ENCODE measurements at places on chromosomes 2 and 18.

DNA sequence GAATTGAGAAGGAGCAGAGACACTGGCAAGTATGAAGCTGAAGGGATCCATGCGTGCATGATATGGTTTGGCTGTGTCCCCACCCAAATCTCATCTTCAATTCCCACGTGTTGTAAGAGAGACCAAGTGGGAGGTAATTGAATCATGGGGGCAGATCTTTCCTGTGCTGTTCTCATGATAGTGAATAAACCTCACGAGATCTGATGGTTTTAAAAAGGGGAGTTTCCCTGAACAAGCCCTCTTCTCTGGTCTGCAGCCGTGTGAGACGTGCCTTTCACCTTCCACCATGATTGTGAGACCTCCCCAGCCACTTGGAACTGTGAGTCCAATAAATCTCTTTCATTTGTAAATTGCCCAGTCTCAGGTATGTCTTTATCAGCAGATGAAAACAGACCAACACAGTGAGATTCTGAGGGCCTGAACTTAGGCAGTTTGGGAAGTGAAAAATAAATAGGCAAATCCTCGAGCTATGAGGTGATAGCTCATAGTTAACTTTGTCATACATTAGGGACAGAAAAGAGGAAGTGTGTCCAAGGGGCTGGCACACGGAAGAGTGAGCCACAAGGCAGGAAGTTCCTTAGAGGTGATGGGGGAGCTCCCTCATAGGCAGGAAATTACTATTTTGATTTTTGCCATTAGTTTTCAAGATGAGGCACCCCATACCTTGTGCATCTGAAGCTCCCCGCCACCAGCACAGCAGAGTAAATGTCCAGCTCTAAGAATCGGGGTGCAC, 658.8 kb upstream of the ID2 start:
- DNase-seq: no peak

DNA sequence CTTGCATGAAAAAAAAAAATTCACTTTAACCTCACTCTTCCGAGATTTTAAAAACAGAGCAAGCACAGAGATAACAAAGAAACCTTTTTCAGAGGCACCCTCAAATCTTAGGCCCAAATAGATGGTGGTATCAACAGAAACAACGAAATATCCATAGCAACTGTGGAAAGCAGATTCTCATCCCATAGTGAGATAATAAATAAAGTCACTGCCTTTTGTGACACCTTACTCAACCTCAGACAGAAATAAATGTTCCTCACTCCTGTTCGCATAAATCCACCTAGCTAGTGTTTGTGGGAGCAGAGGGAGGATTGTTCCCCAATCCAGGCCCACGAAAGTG, 60.9 kb upstream of the RTN4 start:
- no peak for DNase-seq

DNA sequence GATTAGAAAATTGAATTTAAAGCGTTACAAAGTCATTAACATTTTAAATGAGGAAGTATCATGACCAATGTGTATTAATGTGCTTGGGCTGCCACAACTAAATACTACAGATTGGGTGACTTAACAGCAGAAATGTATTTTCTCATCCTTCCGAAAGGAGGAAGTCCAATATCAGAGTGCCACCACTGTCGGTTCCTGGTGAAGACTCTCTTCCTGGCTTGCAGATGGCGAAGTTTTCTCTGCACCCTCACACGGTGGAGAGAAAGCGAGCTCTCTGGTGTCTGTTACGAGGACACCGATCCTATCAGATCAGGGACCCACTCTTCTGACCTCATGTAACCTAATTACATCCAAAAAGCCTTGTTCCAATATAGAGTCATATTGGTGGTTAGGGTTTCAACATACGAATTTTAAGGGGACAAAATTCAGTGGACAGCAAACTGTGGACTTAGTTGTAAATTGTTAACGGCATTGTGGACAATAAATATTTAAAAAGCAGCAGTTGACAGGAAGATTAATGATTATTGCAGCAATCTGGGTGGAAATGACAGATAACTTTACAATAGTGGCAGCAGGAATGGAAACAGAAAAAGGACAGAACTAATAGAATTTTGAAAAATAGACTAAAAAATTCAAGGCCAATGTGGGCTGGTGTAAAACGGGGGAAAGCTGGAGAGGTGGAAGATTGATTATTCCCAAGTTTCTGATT, 35.1 kb upstream of the CYRIA start:
- DNase-seq: no peak

- no peak for DNase-seq
These were observed 35.4 kb upstream of the CYP26B1 start for GRCh38 chr2:72183016-72183415.

- DNase-seq: peak; percentile 55
These were observed 2.8 kb upstream of the CTDSP1 start for GRCh38 chr2:218396688-218397462.

- DNase-seq: no peak
These were observed 26.6 kb downstream of the SPTBN1 start for GRCh38 chr2:54482715-54483114.

DNA sequence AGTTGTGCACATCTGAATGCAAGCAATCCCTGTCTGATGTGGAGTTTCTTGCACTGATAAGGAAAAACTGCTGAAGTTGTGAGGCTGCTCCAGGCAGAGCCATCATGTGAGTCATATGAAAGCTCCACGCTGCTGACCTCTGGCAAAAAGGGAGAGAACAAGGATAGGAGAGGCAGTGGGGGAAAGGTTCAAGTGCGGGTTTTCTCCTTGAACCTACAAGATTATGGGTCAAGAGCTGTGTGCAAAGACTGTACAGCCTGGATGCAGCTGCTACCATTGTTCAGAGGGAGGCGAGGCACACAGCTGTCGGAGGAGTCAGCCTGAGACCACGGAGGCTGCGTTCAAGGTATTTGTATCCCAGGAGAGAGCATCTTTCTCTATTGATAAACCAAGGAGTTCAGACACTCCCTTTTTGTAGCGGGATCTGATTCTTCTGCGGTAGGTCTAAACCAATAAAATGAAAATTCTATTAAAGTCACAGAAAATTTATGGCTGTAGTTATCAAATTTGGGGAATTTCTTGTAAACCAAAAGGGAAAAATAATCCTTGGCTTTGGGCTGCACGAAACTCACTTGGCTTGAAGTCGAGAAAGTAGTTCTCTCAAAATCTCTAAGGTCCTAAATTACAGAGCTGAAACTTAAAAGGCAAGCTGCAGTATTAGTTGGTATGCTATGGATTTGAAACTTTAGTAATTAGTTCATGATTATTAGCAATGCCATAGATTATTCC, at the start of gene CDK15:
CDK15 (plus strand) TSS at position 96 of the 729 bp plus-strand sequence; CDS start at position 224, 128 bp downstream.
- no peak for DNase-seq

- DNase-seq: no peak
These were observed 26.0 kb downstream of the CTAGE1 start for GRCh38 chr18:22391407-22392345.

DNA sequence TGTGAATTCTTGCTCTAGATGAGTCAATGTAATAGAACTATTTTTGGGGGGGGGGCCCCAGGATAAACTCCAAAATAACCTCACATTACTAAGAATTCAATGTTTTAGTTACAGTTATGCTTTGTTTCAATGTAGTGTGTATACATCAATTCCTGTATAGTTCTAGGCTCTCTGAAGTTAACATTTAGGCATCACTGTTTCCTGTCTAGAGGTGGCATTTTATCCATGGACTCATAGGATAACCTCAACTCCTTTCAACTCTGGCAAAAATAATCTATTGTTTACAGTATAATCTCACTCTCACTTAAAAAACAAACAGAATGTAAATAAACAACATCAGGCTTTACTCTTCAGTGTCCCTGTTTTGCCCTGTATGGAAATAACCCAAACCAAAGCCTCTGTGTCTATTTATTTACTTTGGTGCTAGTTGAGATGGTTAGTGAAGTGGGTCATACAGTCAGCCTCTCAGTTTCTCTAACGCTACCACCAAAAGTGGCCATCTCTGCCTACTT, 79.3 kb upstream of the MMADHC start:
- no peak for DNase-seq

DNA sequence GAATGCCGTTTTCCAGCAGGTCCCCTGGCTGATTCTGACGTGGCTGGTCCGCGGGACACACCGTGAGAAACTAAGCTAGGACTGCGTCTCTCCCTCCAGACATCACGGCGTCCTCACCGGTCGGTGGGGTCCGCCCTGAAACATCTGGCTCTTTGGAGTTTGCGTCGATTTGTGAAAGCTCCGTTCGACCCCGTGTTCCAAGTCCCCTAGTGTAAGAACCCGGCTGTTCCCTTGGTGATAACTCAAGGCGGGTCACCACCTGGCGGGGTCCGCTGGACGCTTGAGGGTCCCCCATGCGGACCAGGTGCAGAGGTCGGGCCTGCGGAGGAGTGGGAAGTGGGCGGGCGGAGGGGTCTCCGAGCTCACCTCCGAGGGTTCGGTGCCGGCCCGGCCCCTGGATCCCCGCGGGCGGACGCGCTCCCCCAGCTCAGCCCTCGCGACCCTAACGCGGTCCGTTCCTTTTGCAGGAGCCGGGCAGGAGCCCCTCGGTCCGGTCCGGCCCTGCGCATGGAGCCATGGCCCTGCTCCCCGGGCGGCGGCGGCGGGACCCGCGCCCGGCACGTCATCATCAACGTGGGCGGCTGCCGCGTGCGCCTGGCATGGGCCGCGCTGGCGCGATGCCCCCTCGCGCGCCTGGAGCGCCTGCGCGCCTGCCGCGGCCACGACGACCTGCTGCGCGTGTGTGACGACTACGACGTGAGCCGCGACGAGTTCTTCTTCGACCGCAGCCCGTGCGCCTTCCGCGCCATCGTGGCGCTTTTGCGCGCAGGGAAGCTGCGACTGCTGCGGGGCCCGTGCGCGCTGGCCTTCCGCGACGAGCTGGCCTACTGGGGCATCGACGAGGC, 65.6 kb downstream of the KCNG2 start:
- DNase-seq: no peak

GRCh38 chr2:213757525-213757924, 473.3 kb downstream of the SPAG16 start:
- no peak for DNase-seq

DNA sequence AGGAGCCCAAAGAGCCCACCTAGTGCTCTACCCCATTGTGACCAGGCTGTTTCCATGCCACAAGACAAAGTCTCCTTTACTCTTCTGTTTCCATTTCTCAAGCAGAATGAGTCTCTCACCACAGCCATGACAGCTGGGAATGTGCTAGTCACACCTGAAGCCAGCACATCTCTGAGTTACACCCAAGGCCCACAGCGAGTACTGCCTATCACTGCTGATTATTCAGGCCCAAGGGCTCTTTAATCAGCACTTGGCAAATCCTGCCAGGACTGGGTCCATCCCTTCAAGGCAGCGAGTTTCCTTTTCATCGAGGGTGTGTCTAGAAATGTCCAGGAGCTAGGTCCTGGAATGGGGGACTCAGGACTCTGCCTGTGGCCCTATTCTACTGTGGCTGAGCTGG, 14.6 kb upstream of the PPP1R1C start:
- no peak for DNase-seq

- DNase-seq: no peak
These were observed 4.3 kb downstream of the SMYD5 start for GRCh38 chr2:73218298-73218697.

GRCh38 chr2:196925051-196925767, 1.3 kb downstream of the PGAP1 start:
- no peak for DNase-seq

DNA sequence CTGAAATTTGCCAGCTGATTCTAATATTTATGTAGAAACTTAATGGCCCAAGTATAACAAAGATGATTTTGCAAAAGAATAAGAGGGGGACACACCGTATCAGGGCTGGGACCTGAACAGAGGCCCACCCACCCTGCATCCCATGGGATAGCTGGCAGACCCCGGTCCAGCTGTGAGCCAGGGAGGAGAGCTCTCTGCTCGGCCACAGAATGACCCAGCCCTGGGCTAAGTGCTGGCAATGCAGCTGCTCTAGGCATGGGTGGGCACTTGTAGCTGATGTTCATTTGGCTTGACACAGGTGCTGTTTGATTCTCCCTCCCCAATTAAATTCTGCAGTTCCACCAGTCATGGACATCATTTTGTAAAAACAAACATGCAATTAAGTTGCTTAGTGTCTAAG, 522.8 kb upstream of the RAB6C start:
- DNase-seq: no peak
